ENCODE measurements at places on chromosomes 5 and 9.

DNA sequence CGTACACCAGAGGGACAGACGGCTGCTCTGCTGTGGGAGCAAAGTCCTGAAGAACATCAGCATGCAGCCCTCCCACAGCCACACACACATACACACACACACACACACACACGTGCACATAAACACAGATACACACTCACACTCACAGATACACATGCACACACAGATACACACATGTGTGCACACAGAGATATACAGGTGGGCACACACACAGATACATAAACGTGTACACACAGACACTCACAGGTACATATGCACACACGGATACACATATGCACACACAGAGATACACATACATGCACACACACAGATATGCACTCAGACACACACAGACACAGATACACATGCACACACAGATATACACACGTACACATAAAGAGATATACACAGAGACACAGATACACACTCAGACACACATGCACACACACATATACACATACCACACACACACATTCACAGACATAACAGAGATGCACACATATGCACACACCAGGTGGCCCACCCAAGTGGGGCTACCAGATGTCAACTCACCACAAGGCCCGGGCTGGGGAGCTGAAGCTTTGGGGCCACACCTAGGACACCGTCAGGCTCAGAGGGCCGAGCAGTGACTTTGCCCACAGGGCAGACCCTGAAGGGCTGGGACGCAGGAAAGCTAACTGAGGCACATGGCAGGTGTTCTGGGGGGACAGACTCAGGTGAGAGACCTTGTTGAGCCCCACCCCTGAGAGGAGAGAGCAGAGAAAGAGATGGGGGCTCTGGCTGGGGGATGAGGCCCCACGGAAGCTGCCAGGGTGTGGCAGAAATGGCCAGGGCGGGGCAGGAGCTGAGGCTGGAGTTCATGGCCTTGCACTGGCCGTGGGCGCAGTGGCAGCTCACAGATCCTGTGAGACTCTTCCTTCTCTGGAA, 148.6 kb upstream of the PPP1R26 start:
- DNase-seq = no peak

GRCh38 chr9:99431103-99431502, 209.0 kb downstream of the SEC61B start:
- DNase-seq = no peak

DNA sequence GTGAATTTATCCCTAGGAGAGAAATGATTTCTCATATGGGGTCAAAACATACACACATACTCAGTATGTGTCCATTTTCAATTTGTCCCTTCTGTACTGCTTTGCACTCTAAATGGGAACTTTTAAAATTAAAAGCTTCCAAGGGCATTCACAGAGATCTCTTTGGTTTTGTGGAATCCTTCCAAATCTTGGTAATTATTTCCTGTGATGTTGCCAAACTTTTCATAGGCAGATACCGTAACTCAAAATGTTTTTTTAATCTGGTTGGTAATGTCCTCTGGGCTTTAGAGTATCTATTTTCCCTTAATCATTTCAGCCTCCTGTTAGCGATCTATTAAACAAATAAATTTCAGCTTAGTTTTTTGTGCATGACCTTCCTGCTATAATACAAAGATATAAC, 282.4 kb downstream of the ARHGEF28 start:
- DNase-seq = no peak

DNA sequence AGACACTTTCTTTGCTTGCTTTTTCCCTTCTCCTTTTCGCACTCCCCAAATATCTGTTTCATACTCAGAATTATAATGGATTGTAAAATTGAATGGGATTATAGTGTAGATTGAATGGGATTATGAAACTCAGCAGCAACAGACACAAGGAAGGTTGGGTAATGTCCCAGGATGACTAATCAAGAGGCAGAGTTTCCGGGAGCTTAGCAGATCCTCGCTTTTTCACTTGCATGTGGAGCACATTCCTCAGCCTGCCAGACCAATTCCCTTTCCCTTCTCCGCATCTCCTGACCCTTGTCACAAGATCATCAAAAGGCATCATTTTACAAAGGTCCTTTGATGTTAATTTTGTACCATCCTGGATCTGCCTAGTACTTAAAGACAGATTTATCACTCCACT, 55.1 kb upstream of the SLC1A1 start:
- DNase-seq = no peak
